ENCODE measurements at places on chromosomes 7 and 10. TPM values are rescaled to one million over a fixed set of nuclear protein-coding genes. Genes with fewer than 3 reads are reported as not detected.

DNA sequence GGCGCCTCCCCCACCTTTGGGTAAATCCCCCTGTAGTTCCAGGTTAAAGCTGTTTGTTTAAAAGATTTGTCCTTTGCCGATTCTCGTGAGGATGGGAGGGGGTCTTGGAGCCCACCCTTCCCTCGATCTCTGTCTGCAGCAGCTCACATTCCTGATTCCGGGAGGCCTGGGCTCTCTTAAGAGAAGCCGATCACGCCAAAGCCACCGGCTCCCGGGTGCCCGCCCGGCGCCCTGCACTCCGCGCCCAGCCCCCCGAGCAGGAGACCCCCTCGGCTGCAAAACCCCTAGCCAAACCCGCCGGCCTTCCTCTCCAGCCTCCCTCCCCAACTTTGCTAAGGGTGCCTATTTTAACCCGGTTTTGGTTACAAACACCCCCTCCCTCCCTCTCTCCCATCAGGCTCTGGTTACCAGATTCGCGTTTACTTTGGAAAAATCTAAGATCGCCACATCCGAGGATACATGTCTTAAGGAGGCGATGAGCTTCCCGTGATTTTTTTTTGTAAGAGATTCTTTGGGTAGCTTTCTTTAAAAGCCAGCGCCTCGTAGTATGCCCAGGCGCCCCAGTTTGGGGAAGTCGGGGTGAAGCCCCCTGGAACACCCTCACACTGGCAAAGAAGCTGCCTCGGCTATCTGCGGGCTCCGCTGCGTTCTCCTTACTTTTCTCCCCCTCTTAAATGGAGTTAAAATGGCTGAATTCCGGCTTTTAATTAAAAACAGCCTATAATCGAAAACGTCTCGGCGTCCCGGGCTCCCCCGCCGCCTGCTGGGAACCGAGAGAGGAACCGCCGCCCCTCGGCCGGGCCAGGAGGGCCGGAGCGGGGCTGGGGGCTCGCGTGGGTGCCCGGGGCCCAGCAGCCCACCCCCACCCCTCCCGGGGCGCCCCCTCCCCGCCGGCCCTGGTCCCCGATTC is 983 bp downstream of the TNRC18 start:
- no peak for DNase-seq

- DNase-seq = peak; percentile 32
Measured at GRCh38 chr7:1742555-1743303, 72.7 kb downstream of the ELFN1 start.

DNA sequence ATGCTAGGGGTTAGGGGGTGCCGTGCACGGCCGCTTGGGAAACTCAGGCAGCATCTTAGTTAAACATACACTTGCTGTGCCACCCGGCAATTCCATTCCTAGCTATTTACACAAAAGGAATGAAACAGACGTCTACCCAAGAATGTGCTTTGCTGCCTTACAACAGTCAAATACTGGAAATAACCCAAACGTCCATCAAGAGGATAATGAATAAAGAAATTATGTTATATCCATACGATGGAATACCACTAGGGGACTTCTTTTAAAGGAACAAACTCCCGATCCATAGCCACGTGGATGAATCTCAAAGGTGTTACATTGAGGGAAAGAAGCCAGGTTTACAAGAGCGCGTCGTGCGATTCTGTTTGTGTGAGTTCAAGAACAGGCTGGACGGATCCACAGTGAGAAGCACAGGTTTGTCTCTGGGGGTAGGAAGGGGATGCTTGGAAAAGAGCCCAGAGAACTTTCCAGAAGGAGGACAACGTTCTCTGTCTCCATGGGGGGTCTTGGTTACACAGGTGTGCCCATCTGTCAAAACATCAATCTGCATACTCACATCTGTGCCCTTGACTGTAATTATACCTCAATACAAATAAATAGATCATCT is 41.8 kb downstream of the STK32C start:
- DNase-seq = no peak

DNA sequence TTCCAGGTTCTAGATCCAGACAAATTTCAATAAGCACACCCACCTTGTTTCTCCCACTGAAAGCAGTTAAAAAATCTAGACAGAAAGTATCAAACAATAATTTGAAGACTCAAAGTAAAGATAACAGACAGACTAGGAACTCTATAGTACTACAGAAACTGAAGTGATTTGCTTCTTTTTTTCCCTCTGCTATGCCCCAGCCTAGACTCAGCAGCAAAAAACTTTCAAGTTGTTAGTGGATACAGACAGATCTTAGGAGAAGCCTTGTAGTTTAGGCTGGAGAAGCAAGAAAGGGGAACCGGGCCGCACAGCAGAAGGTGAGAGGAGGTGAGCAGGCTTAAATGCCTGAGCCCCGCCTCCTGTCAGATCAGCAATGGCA is 65.1 kb downstream of the IGF2BP3 start:
- no peak for DNase-seq

TRIM4 gene
- total RNA-seq = 35.3 TPM

DNA sequence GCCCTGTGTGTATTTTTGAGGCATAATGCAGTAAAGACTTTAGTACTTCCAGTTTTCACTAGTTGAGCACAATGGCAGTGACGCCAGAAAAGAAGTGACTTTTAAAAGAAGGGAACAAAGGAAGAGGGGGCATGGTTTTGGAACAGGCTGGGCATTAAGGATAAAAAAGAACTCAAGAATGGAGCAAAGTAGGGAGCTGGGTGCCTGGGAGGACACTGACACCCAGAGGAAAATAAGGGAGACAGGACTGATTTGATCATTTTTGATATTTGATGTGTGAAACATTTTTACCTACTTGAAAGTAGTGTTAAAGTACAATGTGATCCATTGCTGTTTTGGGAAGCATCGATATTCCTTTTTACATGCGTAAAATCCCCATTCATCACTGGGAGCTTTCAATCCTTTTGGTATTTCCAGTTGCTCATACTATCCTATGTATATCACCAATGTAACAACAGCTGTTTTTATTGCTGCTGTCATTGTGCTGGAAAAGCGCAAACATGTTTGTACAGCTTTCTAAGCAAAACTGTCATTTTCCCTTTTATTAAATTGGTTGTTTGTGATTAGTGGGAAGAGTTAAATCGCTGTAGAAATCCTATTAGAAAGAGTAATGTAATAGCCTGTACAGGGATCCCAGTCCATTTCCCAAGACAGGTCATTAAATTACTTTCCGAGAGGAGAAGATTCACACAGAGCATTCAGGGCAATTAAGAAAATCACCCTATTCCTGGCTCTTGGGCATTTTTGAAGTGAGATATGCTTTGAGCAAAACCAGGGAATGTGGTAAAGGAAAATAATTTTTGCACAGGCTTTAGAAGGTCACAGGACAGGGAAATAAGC is 85.2 kb downstream of the ADAM12 start:
- DNase-seq = no peak

DNA sequence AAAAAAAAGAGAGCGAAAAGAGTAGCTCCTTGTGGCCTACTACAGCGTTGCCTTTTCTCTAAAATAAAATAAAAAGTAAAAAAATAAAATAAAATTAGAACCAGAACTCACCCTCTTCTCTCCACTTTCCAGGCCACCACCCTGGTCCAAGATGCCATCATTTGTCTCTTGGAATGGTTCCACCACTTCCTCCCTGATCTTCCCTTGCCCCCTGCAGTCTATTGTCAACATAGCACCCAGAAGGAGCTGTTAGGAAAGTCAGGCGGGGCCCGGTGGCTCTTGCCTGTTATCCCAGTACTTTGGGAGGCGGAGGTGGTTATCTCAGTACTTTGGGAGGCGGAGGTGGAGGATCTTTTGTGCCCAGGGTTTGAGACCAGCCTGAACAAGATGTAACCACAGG is 7.6 kb upstream of the GRID2IP start:
- DNase-seq = no peak

IDI2 gene
- not detected for total RNA-seq

CHCHD3 gene
- 55.1 TPM for total RNA-seq

PNLIPRP3 gene
- total RNA-seq = 0.63 TPM

GRCh38 chr10:5627486-5628044 is 38.8 kb downstream of the ASB13 start:
- no peak for DNase-seq

GRCh38 chr7:111853201-111853990 is 291.1 kb upstream of the IMMP2L start:
- no peak for DNase-seq

- DNase-seq = no peak
Measured at GRCh38 chr10:102407425-102408130, 11.0 kb downstream of the PSD start.

DNA sequence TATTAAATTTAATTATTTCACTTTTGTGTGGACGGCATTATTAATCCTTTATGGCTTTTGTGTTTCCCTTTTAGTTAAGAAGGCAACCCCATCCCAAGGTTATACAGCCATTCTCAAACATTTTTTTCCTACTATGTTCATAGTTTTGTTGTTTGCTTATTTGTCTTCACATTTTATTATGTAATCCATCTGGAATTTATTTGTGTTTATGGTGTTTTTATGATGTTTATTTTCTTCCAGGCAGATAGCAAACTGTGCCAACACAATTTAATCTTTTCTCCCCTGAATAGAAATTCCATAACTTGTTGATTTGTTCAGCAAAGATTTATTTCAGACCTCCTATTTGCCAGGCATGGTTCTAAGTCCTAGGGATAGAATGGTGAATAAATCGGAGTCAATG is 42.9 kb downstream of the RAB18 start:
- no peak for DNase-seq

DNA sequence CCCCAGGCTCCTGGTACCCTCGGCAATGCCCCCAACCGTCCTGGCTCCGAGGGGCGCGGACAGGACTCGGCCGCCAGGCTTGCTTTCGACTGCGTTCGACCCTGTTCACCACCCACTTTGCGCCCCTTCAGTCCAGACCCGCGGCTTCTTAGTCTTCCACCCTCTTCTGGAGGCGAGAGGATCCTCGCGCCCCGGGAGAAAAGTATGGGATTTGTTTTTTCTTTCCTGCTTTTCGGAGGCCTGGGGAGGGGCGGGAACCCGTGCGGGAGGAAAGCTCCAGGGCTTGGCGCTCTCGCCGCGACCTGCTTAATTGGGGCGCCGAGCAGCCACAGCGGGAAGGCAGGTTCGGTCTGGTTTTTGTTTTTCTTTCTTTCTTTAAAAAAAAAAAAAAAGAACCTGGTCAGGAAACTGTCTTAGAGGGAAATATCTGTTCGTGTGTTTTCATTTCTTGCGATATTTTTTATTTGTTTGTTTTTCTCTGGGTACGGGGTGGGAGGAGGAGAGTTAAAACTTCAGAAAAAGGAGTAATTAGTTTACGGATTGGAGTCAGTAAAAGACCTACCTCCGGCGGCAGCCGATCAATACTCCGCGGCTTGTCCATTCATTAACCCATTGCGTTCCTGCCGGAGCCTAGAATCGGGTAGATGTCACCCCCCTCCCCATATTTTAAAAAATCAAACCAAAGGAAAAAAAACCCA is 1.6 kb downstream of the EMX2 start:
- DNase-seq = no peak

VAX1 gene
- not detected for total RNA-seq

DRGX gene
- not detected for total RNA-seq

- no peak for DNase-seq
Measured at GRCh38 chr7:32158751-32159745, 88.8 kb upstream of the PDE1C start.

DNA sequence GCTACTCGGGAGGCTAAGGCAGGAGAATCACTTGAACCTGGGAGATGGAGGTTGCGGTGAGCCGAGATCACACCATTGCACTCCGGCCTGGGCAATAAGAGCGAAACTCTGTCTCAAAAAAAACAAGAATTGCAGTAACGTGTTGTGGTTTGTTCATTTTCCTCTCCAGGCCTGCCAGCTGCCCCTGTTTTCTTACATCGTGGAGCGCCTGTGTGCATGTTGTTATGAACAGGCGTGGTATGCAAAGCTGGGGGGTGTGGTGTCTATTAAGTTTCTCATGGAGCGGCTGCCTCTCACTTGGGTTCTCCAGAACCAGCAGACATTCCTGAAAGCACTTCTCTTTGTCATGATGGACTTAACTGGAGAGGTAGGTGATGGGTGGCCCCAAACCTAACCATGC is 52.1 kb downstream of the TRRAP start:
- DNase-seq = no peak

PITX3 gene
- not detected for total RNA-seq

DNA sequence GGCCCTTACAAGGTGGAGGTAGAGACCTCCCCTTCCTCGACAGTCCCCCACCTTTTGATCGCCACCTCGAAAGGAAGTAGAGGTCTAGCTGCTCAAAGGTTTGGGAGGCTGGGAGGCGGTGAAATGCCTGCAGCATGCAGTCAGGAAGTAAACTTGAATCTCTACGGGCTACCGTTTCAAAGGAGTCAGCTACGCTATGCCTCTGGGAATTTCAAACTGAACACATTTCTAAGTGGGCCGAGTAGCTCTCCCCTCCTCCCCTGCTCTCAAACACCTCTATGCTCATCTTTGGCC is 68.0 kb downstream of the CXCL12 start:
- no peak for DNase-seq

ANKRD1 gene
- total RNA-seq = not detected

GRCh38 chr10:34137201-34137600 is 677.9 kb downstream of the PARD3 start:
- no peak for DNase-seq

DNA sequence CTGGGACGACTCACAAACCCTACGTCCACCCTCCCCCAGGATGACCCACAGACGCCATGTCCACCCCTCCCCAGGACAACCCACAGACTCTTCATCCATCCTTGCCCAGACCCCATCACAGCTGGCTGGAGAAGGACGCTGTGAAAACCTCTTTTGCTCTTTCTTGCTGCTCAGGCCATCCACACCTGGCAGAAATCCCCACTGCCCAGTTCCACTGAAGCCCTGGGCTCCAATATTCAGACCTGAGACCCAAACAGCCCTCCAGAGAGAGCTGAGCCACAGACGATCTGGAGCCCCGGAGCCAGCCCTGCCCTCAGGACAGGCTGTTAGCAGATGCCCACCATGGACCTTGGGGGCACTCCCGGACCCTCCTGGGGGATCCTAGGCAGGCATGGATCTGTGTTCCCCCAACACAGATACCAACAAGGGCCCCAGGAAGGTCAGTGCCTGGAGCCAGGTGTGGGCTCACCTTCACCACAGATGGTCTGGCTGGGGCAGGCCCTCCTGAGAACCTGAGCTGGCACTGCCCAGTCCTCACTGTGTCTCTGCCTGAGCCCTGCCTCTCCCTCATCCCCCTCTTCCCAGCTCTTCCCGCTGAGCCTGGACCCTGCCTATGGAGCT is 226.2 kb downstream of the PTPRN2 start:
- no peak for DNase-seq

NRF1 gene
- 32.3 TPM for total RNA-seq

- DNase-seq = no peak
Measured at GRCh38 chr10:65847436-65848230, 1078.2 kb upstream of the LRRTM3 start.

CTAGE8 gene
- 0.32 TPM for total RNA-seq

- DNase-seq = no peak
Measured at GRCh38 chr10:72796042-72796441, 97.5 kb upstream of the OIT3 start.

GIMAP8 gene
- total RNA-seq = 15.2 TPM

- DNase-seq = no peak
Measured at GRCh38 chr7:69864274-69864673, 266.0 kb downstream of the AUTS2 start.

DNA sequence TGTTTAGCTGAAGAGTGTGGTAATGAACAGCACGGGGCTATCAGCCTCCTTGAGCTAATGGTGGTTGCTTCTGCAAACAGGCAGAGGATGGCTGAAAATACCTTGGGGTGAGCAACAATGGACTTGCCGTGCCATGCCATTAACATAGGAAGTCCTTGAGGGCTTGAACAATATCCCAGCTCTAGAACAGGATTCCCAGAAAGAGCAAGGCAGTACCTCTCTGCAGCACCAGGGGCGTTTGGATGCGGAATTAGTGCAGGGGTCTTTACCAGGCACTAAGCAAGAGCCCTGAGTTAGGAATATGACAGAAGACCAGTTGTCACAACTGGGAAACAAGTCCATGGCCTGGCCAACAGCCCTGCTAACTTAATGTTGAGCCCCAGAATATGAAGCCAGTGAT is 143.2 kb upstream of the COBL start:
- DNase-seq = no peak

CCDC172 gene
- total RNA-seq = not detected
